ENCODE measurements at places on chromosomes 7 and 10.

DNA sequence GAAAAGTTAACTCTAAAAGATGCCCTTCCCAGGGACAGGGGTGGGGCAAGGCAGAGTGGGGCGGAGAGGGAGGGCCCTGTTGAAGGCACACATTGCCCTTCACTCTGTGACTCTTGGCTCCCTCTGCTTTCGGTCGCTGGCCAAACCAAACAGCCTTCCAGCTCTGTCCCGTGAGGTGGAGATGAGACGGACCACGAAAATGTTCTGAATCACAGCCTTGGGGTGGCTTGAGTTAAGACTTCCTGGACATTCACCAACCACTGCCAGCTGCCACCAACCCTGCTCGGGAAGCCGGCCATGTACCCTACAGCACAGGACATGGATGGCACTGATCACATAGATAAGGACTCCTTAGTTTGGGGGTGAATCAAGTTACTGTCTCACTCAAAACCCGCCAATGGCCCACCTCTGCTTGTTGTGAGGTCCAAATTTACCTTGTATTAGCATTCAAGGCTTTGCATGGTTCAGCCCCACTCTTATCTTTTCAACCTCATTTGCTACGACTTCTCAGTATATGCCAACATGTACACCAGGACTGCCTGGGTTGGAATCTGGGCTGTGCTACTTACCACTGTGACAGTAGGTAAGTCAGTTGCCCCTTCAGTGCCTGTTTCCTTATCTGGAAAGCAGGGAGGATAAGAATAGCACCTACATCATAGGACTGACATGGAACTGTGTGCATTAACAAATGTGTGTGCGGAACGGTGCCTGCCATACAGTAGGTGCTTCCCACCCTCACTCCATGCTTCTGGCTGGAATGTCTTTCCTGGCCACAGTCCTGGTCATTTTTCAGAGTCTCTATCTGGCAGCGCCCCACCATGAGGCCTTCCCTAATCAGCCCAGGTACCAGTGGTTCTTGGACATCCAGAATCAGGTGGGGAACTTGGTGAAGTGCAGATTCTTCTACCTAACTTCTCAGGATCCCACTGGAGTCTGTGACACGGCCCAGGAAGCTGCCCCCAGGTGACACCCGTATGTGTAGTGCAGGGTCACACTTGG, 28.0 kb downstream of the ITPRIP start:
- DNase-seq, result no peak

- no peak for DNase-seq
Observed at GRCh38 chr10:103933557-103934121, 15.7 kb upstream of the STN1 start.

DNA sequence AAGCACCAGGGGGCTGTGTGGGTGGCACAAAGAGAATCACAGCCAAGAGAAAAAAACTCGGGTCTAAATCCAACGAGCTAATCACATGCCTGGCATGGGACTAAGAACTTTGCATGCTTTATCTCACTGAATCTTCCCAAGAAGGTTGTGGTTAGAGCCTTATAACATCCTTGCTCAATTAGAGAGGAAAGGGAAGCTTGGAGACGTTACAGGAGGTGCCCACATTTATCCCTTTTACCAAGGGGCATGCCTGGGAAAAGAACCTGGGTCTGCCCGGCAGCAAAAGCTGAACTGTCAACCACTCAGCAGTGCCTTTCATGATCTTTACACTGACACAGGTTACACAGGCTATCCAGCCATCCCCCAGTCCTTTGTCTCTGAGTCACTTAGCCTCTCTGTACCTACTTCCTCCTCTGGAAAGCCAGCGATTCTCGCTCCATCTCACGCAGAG, 190.1 kb downstream of the PRPF18 start:
- DNase-seq, result no peak

DNA sequence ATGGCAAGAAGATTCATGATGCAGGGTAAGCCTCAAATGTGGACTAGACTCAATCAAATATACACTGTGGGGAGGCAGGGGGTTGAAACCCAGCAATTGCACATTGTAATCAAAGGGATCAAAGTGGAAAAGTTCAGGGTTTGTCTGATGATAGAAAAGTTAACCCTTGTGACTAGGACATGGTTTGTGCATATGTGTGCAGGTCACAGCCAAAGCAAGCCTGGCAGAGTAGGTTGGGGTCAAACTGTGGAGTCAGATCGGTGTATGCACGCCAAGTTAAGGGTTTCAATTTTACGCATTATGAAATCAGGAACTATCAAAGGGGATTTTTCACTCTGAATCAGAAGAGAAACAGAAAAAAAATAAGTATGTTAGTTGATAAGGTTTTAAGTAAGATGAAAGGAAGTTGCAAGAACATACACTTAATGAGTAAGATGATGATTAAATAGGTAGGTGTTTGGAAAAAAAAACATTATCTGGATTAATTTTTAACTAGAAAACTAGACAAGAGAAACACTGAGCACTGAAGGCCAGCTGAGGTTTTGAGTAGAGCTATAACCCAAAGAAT, 188.3 kb downstream of the DGKB start:
- no peak for DNase-seq

DNA sequence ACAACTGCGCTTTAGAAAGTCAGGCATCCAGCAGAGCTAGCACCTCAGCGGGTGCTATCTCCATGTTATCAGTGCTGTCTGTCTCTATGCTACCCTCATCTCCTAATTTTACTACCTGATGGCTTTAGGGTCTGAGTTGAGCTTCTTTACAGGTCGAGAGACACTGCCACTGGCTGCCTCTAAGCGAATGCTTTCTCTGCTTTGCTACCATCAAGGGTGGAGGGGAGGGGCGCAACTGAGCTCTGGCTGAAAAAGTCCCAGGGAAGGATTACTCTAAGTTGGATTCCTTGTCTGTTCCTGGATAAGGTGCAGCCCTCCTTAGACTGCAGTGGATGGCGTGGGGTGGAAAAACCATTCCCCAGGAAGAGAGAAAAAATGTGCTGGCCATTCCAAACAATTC, 105.7 kb downstream of the CDK14 start:
- no peak for DNase-seq

DNA sequence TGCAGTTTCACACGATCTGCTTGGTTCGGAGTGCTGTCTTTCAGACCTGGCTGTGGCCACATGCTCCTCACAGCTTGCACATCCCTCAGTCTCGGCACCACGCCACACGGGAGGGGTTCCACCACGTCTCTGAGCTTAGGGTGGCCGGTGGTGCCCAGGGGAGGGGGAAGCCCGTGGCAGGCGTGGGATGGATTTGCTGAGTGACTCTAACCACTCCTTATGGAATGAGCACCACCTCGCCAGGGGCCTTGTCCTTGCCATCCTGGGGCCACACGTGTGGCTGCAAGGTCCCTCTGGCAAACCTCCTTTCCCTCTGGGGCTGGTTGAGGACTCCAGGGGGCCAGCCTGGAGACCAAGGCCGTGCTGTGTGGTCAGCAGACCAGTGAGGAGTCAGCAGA, 29.1 kb upstream of the FAM20C start:
- peak; percentile 34 for DNase-seq
